COLO829 (cell line): ENCODE measurements at places on chromosomes 1 and 21.

DNA sequence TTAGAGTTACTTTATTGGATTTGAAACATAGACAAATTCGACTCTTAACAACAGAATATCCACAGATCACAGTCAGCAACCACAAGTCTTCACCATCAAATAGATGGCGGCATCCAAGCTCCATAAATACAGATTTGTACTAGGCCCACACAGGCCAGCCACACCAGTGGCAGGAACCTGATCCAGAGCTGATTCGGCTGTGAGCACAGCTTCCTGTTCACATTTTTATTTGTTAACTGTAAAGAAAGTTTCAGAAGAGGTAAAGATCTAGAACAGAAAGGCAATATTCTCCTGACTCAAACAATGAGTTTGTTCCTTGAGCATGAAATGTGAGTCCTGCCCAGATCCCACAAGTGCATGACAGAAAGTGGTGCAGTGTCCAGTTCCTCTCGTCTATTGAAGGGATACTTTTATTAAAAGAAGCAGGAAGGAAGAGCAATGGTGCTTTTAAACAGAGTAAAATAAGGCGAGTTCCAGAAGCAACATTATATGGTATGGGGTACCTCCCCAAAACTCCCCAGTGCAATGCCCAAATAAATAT is 205.8 kb downstream of the SLC45A1 start:
- no peak for DNase-seq

DNA sequence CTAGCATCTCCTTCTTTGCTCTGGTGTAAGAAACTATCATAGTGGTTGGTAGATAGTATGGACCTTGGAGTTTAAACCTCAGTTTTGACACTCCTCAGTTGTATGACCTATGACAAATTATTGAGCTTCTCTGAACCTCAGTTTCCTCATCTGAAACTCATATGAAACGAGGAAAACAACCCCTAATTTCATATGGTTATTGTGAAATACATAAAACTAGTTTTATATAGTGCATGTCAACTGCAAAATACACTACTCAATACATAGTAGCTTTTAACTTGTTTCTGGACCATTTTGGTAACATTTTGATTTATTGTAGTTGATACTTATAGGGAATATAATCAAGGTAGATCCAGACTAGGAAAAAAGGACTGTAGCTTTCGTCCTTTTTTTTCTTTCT is 32.9 kb downstream of the CLIC4 start:
- DNase-seq = no peak

DNA sequence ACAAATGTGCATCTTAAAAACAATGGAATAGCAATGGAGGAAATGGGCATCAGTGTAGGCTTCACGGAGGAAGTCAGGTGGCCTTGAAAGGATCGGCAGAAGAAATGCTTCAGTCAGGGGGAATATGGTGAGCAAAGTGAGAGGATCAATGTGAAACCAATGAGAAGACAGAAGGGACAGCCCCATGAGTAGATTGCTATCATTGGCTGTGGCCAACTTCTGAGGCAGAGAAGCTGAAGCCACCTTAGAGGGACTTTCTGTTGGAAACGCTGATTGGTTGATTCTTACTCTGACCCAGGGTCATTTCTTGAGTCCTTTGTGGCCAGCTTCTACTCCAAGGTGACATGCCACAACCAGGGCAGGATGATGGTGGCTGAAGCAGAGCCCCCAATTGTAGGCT is 130.7 kb upstream of the ZNF648 start:
- DNase-seq = no peak

DNA sequence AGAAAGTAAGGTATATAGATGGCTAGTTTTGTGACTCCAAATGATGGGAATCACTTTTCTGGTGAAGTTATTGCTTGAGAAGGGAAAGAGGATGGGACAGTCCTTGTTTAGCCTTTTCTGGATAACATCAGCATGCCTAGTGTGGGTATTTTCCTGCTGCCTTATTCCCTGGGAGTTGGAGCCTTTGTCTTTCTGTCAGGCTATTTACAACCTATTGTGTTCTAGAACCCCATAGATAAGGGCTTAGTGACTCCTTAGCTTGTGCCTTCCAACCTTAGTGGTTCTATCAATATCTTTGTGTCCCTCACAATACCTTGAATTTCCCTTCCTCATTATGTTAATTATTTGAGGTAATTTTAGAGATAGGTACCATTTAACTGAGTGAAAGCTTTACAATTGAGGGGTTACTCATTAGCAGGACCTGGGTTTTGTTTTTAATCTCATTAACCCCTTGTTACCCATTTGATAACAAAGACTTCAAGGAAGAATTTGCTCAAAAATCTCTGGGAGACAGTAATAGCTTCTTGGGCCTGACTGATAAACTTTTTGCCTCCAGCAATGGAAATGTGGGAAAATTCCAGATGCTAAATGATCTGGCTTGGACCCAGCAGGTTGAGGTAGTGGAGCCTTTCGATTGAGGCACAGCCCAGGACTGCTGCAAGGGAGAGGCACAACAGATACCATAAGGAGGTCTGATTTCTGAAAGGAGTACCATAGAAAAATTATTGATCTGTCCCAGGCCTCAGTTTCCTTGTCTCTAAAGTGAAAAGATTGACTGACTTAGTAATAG is 49.0 kb downstream of the CACHD1 start:
- DNase-seq = no peak

DNA sequence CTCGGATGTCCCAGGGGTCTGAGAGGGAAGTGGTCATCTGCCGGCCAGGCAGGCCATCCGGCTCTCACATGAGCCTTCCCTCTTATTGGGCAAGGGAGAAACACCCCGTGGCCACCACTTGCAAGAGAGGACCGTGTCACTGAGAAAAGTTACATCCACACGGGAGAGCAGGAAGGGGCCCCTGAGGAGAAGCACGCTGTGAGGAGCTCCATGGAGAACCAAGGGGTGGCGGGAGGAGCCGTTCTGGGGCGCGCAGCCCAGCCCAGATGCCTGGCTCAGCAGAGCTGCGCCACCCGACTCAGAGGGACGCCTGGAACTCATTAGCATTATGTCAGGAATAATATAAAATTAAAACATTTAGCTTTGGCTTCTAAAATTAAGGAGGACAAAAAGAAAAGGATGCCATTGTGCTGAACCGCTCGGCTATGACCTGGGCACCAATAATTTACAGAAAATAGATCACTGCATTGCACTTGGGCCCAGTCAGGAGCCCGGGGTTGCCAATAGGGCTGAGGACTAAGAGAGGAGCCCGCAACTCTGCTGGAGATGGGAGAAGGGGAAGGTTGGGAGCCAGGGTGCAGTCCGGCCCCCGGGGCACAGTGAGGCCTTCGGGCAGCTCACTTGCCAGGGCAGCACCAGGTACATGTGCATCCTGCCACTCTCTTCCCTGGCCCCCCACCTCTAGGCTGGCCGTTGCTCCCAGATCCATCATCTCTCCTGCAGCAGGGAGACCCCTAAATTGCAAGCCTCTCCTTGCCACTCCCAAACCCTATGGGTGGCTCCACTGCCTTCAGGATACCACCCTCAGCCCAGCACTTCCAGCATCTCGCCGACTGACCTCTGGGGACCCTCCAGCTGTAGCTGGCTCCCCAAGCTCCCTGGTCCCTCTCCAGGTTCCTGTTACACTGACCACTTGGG is 84.8 kb downstream of the DMRTB1 start:
- DNase-seq = no peak

- no peak for DNase-seq
Measured at GRCh38 chr1:164702216-164702615, 143.2 kb downstream of the PBX1 start.
